ENCODE measurements at places on chromosomes 11 and 22.

GRCh38 chr11:116888024-116888423 is 50.6 kb upstream of the APOA1 start:
- no peak for DNase-seq

GRCh38 chr11:27557226-27557625 is 50.7 kb upstream of the LIN7C start:
- DNase-seq = no peak

DNA sequence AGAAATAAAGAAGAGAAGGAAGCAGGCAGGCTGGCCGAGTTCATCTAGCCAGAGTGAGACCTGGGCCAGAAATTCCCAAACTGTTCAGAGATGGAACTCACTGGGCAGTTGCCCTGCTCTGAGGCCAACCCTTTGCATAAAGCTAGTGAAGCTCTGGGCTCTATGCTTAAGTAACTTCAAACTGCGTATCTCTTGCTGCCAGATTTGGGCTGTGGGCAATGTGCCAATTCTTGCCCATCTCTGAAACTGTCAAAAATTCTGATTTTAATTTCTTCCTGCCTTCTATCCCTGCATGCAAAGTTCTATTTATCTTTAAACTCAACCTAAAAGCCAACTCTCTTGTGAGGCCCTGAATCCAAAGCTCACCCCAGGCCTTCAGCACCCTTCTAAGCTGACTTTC is 36.2 kb upstream of the HEPHL1 start:
- no peak for DNase-seq

- no peak for DNase-seq
Measured at GRCh38 chr11:42571878-42572610, 739.8 kb upstream of the API5 start.

- DNase-seq = no peak
Measured at GRCh38 chr11:115263799-115264656, 240.2 kb downstream of the CADM1 start.

GRCh38 chr11:67449116-67449844 is 3.2 kb downstream of the GPR152 start:
- DNase-seq = peak; percentile 95

GRCh38 chr11:61912530-61912898 is 4.9 kb downstream of the RAB3IL1 start:
- DNase-seq = no peak

DNA sequence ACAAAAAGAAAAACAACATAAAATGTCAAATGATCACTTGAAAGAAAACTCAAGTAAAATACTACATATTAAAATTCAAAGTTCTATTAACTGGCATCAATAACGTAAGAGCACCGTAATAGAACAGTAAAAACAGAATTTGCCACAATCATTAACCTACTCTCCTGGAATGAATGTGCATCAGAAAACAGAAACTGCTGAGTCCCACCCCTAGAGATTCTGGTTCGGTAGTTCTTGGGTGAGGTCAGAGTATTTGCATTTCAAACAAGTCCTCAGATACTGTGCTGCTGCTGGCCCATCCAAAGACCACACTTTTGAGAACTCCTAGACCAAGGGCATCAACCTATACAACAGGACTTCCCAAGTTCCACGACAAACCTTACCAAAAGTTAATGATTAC is 23.5 kb downstream of the PITPNB start:
- no peak for DNase-seq

DNA sequence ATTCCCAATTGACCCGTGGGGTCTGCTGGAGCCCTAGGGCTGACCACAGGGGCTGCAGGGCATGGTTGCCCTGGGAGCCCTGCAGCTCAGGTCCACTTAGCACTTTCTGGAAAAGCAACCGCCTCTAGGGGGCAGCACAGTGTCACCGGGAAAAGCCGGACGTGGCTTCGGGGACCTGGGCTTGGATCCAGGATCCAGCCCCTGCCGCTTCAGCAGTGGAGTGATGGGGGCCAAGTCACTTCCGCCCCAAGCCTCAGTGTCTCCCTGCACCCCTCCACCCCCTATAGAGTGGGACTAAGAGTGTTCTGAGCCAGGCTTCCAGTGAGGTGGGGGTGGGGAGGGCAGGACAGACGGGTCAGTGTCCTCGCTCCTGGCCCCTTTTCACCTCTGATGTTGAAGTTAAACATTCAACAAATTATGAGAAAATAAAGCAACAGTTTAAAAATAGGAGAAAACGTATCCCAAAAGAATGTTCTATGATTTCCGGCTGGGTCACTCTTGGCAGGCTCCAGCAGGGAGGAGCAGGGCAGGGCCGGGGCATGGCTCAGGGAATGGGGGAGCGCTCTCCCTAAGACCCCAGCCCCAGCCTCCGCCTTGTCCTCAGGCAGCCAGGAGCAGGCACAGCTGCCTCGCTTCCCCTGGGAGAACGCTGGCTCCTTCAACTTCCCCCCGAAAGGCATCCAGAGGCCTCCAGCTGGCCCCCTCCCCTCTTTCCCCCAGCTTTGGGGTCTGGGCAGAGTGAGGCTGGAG is 96.5 kb upstream of the FGF3 start:
- peak; percentile 67 for DNase-seq

DNA sequence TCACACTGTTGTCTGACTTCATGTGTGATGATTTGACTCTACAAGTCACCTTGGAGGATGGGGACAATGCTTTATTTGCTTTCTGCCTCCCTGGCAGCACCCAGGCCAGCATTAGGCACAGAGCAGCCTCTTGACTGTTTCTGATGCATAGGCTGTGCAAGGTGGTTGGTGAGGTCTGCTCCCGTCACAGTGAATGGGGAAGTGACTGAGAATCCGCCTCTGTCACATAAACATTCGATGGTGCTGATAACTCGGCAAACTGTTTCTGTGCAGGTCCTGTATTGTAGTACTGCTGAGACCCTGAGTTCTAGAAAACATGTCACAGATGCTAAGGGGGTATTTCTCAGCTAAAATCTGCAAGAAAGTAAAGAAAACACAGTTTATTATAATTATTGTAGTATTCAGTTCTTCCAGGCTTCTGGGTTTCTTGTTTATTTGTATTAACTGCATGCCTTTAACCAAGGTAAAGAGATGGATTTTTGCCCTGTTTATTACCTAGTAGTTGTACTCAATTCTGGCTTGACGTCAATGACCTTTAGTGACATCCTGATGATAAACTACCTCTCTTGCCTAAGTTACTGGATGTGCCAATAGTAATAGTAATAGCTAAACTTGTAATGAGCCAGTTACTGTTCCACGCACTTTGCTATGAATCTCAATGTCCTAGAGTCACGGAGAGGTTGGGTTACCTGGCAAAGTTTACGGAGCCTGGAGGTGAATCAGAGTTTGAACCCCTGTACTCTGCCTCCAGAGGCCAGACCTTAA is 24.8 kb upstream of the RCN1 start:
- DNase-seq = no peak

DNA sequence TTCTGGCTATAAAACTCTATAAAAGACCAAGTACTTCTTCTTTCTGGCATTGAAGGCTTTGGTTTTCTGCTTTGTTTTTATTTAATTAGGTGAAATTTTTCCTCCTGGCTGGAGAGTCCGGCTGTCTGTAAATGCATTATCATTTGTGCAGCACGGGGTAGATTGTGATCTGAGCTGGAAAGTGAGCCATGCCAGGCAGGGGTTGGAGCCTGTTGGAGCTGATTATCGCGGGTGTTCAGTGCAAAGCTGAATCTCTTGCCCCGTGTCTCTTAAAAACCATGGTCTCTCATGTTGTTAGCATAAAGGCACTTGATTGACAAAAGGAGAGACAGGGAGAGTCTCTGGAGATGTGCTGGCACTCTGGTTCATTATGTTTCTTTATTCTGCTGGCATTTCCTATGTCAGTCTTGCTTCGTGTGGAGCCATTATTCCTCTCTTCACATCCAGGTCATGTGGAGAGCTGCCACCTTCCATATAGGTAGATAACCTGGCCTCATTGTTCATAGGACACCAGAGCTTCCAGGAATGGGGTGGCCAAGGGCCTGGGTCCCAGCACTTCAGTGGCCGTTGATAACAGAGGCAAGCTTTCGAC is 75.2 kb downstream of the LDLRAD3 start:
- DNase-seq = no peak

GRCh38 chr11:7251836-7252682 is at the start of gene SYT9:
SYT9 (plus strand) TSS chr11:7251904; CDS start chr11:7252187, 283 bp downstream.
- peak; percentile 88 for DNase-seq

GRCh38 chr22:45008751-45009605 is 827 bp downstream of the PHF21B start:
- peak; percentile 62 for DNase-seq

DNA sequence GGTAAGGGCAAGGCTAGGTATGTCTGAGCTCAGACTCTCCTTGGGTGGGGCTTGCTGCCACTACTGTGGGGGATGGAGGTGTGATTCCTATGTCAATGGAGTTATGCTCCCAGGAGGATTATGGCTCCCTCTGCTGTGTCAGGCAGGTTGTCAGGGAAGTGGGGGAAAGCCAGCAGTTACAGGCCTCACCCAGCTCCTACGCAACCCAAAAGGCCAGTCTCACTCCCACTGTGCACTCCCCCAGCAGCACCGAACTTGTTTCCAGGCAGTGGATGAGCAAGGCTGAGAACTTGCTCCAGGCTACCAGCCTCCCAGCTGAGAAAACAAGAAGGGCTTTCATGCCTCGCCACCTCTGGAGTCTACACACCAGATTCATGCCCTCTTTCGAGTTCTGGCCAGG is 18.2 kb downstream of the C11orf91 start:
- peak; percentile 10 for DNase-seq

- no peak for DNase-seq
Measured at GRCh38 chr11:10973416-10973815, 115.6 kb upstream of the ZBED5 start.

GRCh38 chr11:65258988-65259387 is 2.8 kb upstream of the POLA2 start:
- no peak for DNase-seq

DNA sequence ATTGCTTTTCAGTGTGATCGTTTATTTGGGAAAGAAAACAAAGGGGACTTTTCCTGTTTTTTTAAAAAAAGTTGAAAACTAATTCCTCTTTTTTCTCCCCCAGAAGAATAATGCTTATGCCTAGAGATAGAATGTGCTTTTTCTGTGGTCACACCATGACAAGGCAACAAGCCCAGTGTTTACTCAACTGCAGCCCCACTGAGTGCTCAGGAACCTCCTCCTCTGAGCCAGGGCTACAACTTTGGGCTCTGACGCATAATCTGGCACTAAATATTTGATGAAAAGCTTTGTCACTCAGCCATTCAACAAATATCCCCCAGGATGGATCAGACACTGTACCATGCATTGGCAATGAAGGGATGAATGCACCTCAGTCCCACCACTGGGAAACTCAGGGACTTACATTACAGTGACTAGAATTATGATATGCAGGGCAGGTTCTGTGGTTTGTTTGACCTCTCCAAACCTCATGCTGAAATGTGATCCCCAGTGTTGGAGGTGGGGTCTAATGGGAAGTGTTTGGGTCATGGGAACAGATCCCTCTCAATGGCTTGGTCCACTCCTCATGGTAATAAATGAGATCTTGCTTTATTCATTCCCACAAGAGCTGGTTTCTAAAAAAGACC is 155.9 kb downstream of the CCDC34 start:
- no peak for DNase-seq

DNA sequence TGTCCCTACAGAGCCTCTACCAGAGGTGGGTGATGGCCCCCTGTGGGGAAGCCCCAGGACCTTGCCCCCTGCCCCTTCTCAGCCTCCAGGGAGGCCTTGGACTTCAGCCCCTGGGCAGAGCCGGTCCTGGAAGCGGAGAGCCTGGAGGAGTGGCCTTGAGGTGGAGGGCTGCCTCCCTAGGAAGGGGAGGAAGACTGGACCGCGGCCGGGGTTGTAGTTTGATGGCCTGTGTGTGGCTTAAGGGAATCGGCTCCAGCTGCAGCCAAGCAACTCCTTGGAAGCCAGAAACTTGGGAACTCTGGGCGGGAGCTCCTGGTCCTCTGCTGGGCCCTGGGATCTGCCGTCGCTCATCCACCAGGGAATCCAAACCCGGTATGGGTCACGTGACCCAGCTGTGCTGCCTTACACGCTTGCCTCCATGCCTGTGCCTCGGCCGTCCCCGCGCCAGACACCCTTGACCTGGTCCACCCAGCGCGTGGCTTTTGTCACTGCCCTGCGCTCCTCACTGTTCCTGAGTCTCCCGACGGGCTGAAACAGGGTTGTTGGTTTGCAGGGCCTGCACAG is 23.5 kb upstream of the ARHGAP8 start:
- DNase-seq = no peak

- no peak for DNase-seq
Measured at GRCh38 chr11:128628686-128629085, 41.3 kb upstream of the ETS1 start.

DNA sequence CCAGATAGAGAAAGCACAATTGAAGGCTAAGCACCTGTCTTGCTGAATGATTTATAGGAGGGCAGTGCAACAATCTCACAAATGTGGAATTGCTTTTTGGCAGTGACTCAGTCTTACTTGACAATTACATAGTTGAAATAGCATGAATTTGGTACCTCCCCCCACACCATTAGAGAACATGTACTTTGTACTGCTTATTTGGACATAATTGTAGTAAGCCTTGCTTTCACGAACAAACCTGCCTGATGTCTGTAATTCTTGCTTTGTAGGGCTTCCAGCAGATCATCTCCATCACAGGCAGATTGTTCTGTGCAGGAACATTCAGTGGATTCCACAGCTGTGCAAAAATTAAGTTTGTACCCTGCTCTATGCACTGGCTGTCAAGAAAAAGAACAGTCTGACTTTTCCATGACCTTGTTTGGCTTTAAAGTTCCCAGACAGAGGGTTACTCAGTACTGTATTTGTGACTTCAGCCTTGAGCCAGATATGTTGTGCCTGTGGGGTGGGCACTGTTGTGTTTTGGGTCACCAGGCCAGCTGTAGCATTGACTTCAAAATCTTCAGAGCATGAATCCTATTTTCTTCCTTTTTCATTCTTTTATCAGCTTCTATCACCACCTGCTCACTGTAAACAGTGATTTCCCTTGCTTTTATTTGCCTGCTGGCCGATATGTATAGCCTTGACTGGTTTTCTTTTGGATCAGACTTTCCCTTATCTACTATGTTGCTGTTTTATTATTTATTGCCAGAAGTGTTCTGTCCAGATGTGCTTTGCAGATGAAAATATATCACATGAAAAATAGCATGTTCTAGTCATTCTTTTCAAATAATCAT is 941.0 kb upstream of the CHORDC1 start:
- peak; percentile 32 for DNase-seq

DNA sequence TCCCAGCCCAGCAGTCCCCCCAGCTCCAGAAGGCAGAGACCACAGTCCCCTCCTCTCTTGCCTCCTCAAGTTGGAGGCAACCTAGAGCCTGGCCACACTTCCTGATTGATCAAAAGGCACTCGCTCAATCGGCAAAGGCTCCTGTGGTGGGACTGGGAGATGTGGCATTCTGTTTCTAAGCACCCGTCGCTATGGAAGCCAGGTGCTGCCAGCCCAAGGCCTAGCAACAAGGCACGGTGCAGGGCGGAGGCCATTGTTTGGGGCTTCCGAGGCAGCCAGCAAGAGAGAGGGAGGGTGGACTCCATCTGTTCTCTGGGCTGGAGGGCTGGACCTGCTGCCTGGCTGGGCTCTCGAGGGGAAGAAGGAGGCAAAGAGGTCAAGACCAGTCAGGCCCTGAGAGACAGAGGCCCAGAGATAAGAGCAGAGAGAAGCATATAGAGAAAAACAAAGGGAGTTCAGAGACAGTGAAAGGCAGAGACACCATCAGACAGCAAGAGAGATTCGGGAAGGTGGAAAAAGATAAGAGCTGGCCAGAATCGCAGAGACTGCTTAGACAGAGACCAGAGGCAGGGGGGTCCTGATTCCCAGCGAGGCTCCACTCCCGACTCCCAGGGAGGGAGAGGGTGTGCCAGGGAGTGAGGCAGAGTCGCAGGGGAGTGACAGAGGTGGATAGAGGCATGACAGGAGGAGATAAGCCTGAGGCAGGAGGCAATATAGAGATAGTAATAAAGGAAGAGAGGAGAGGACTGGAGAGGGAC is 21.2 kb downstream of the PDE2A start:
- peak; percentile 56 for DNase-seq

GRCh38 chr11:34423300-34423699 is 15.4 kb upstream of the CAT start:
- DNase-seq = no peak

- peak; percentile 67 for DNase-seq
Measured at GRCh38 chr11:11243590-11244469, 109.2 kb downstream of the CSNK2A3 start.

All from DMS53 (cell line).